ENCODE measurements at places on chromosomes 12 and 14. TPM values are rescaled to one million over a fixed set of nuclear protein-coding genes. Genes with fewer than 3 reads are reported as not detected.

The ACRBP gene
- total RNA-seq = 3.8 TPM

The HOXC12 gene
- not detected for total RNA-seq

The SLC2A13 gene
- total RNA-seq = 11.3 TPM

The DPY19L2 gene
- 2.3 TPM for total RNA-seq

The ACSM4 gene
- not detected for total RNA-seq

The ASPG gene
- 5.3 TPM for total RNA-seq

The LRRC10 gene
- not detected for total RNA-seq

The TAS2R13 gene
- 1.3 TPM for total RNA-seq

The PLEK2 gene
- total RNA-seq = 2.5 TPM

The STON2 gene
- total RNA-seq = 47.7 TPM

The KRT5 gene
- 8.8 TPM for total RNA-seq

The LHX5 gene
- total RNA-seq = not detected

The ESPL1 gene
- total RNA-seq = 0.35 TPM

The CACNA1C gene
- 15.6 TPM for total RNA-seq

The AQP2 gene
- total RNA-seq = not detected

The ASB2 gene
- total RNA-seq = 3.2 TPM

The C12orf60 gene
- 0.17 TPM for total RNA-seq
